ENCODE measurements at places on chromosomes 5 and 9.

DNA sequence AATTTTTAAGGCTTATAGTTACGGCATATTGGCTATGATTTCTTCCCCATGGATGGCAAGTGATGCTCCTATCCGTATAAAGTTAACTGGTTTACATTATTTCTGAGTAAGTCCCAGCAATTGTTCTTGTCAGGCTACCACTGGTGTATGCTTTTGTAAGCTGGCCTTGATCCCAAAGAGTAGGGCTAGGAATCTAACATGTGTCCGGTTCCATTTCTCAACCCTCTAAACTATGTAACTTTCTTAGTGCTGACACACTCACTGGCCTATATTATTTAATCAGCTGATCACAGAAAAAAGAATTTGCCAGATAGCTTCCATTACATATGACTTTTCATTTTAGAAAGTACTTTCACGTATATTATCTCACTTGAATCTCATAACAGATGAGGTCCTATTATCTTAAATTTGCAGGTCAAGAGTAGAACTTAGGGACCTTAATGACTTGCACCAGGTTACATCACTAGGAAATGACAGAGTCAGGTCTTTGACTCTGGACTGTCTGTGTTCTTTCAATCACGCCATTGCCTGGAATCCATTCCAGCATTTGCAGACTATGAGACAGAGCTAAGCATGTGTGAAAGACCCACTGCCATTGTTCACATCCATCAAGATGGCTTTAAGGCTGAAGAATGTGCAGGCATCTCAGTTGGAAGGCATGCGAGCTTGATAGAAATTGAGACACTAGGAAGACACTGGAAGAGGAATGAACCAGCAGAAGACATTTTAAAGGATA lies 362.9 kb downstream of the ARRDC3 start:
- DNase-seq: no peak

GRCh38 chr5:151899399-151899798 lies 25.3 kb downstream of the GLRA1 start:
- DNase-seq: no peak

- no peak for DNase-seq
Observed at GRCh38 chr5:88081877-88082276, 186.8 kb downstream of the TMEM161B start.

DNA sequence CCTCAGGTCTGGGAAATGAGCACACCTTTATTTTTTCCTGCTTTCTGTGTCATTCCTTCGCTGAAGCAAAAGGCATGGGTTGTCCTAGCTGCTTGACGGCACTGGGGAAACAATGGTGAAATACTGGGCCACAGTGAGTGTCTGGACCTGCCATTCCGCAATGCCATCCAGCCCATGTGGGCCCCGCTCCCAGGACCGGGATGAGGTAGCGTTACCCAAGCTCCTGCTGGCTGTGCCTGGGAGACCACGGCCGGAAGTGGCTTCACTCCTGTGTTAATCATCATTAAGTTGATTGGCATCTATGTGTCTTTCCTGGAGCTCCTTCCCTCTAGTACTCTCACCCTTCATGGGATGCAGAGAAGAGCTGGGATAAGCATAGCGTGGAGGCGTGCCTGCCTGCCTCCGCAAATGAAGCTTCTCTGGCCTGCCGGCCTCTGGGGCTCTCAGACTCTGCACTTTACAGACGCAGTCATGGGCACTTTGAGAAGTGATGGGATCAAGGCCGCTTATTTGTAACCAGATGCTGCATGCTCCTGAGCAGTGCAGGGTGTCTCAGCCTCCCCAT lies 16.5 kb upstream of the SMIM32 start:
- DNase-seq: no peak

GRCh38 chr9:135769489-135770202 lies 67.7 kb downstream of the KCNT1 start:
- DNase-seq: no peak

DNA sequence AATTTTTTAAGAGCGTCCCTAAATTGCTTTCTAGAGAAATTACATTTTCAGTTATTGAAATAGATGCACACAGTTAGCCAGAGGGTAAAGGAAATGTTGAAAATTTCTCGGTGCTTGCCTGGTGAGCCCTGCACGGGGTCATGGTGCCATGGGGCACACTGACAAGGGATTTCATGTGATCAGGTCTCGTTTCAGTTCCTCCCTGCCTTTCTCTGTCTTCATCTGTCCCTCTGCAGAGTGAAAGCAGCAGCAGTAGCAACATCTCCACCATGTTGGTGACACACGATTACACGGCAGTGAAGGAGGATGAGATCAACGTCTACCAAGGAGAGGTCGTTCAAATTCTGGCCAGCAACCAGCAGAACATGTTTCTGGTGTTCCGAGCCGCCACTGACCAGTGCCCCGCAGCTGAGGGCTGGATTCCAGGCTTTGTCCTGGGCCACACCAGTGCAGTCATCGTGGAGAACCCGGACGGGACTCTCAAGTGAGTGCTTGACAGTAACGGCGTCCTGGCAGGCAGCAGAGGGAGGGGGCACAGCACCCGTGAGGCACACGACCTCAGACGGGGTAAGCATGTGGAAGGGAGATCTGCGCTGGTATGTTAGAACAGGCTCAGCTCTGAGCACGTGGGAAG lies 89.1 kb upstream of the OTULINL start:
- DNase-seq: no peak

DNA sequence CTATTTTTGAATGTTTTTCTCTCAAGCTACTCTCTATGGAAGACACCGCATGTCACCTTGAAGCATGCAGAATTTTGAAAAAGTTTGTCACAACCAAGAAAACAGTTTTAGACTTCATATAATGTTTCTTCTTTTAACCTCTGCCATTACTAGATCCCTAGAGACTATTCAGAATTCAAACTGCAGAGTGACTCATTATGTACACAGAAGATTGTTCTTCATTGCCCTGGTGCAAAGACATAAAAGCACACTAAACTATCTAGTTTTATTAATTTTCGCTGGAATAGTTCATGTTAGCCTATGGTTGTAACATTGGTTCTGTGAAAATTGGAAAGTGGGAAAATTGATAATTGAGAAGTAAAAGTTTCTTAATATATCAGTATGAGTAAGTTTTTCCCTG lies 18.4 kb downstream of the F2RL2 start:
- DNase-seq: no peak

- DNase-seq: no peak
Observed at GRCh38 chr5:81778642-81779041, 27.7 kb upstream of the SSBP2 start.

DNA sequence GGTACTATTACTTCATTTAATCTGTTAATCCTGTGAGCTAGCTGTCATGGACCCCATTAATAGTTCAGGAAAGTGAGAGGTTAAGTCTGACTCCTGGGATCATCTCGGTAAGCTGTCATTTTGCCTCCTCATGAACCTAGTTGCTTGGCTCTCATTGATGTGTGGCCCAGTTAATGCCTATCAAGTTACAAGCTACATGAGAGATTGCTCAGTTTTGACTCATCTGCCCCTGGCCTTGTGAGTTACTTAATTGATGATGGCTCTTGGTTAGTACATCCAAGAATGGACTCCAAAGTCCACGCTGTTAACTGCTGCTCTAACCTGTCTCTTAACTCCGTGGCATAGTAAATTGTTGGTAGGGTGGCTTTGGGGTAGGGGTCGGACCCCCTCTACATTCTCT lies 23.9 kb downstream of the LARP1 start:
- no peak for DNase-seq

DNA sequence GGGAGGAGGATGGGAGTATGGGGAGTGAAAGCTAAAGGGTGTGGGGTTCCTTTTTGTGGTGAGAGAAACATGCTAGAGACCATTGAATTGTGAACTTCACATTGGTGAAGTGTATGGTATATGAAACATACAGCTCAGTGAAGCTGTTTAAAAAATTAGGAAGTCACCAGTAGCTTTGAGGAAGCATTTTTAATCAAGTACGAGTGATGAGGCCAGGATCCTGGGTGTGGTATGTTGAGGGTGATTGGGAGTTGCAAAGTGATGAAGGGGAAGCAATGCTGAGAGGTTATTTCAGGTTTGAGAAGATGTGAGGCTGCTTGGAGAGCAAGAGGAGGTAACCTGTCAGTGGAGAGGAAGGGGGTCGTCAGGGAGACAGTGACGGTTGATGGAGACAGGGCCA lies 22.7 kb upstream of the CLK4 start:
- DNase-seq: no peak

- no peak for DNase-seq
Observed at GRCh38 chr5:351921-352245, 30.4 kb downstream of the AHRR start.

- no peak for DNase-seq
Observed at GRCh38 chr5:16013334-16014065, 166.1 kb downstream of the MARCHF11 start.

DNA sequence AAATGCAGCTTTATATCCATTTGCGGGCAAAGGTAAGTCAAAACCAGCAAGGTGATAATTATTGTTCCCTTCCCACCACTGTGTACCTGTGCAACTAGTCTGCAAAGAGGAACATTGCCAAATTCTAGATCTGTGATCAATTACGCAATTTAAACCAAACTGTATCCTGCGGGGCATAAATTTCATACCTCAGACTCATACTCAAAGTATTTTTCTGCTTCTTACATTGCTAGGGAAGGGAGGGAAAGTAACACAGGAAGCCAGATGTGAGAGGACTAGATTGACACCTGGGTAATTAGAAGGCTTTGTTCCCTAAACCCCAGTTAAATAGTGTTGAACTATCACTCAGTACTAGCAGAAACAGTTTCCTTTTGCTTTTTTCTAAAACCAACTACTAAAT lies 240.2 kb upstream of the ZNF608 start:
- DNase-seq: no peak

DNA sequence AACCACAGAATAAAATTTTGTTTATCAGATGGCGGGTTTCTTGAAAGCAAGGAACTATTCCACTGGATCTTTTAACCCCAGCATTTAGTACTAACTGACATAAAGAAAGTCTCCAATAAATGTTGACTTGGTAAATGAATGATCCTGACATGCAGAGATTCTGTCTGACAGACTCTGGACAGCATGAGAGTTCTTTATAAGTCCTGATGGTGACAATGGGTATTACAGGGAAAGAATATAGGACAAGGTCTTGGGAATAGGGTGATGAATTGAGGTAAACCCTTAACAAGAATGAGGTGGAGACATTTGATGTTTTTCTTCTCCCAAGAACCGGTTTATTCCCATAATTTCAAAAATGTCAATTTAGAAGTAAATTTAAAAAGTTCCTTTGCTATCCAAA lies 453.9 kb downstream of the TUSC1 start:
- DNase-seq: no peak

DNA sequence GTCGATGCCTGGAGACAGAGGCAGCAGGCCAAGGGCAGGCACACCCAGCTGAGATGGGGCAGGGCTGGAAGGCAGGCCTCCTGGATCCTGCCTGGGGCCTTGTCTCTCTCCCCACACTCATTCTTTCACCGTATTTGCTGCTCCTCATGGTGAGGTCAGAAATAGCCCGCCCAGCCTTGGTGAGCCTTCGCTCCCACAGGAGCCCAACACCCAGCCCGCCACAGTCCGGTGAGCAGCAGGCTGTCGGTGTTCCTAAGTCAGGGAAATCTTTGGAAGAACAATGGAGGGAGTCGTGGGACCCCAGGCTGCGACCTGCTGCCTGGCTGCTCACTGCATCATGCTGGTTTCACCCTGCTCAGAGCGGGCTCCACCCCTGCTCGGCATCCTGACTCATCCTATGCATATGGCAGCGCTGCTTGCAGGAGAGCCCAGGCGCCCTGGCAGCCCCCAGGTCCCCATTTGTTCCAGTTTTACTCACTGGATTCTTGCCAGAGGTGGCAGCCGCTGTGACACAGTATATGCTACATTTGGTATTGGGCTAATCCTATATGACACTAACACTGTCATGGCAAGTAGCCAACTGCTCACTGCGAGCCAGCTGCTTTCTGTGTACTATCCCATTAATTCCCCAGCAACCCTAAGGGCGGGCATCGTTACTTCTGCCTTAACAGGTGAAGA lies 53.2 kb upstream of the NCS1 start:
- no peak for DNase-seq

- DNase-seq: no peak
Observed at GRCh38 chr5:161700065-161700464, 14.5 kb downstream of the GABRA6 start.

GRCh38 chr5:52910071-52910470 lies 79.1 kb upstream of the ITGA2 start:
- no peak for DNase-seq

DNA sequence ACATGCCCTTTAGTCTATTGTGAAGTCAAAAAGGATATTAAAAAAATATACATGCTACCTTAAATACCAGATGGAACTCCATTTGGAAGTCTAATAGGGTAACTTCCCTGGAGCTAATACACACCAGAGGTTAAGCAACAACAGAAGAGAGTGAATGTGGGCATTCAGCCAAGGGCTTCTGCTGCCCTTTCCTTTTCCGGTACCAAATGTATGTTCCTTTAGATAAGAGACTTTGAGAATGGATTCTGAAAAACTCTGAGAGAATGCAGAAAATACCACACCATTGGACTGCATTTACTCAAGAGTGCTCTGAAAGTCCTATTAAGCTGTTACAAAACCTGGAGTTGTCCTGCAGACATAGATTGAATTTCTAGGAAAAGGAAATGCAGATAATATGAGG lies 23.8 kb upstream of the TRPM3 start:
- no peak for DNase-seq

- DNase-seq: no peak
Observed at GRCh38 chr5:87722286-87722685, 309.6 kb upstream of the CCNH start.

DNA sequence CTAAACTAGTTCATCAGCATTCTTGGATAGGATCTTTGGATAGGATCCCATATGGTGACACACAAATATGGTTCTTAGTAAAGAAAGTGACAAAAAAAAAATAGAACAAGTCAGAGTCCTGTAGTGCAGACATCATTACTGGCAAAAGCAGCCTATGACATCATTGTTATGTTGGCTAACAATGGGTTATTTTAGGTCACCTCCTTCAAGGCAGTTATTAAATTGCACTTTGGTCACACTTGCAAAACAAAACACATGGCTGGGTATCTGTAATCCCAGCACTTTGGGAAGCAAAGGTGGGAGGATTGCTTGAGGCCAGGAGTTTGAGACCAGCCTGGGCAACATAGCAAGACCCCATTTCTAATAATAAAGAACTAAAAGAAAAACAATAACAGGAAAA lies 185.9 kb downstream of the KIAA0825 start:
- DNase-seq: no peak

DNA sequence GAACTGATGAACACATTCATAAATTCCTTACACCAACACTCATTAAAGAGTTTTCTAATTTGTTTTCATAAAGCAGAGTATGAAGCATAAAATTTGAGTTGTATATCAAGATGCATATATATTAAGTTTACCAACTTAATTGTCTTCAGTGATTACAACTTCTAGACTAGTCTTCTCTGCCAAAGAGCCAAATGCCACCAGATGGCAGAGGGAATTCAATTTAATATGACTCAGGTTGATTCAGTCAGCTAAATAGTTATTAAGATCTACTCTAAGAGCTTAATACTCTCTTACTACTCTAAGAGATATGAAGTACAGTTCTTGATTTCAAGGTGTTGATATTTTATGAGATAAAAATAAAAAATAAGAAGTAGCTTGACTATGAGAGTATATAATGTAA lies 53.4 kb downstream of the CDH10 start:
- DNase-seq: no peak

GRCh38 chr5:37247036-37247435 lies 2.1 kb downstream of the CPLANE1 start:
- no peak for DNase-seq
